Activated naive CD4-positive, alpha-beta T cell (primary cell): ENCODE measurements at places on chromosomes 7 and 10.

- no peak for DNase-seq
Measured at GRCh38 chr10:92156874-92157773, 133.8 kb downstream of the CPEB3 start.

DNA sequence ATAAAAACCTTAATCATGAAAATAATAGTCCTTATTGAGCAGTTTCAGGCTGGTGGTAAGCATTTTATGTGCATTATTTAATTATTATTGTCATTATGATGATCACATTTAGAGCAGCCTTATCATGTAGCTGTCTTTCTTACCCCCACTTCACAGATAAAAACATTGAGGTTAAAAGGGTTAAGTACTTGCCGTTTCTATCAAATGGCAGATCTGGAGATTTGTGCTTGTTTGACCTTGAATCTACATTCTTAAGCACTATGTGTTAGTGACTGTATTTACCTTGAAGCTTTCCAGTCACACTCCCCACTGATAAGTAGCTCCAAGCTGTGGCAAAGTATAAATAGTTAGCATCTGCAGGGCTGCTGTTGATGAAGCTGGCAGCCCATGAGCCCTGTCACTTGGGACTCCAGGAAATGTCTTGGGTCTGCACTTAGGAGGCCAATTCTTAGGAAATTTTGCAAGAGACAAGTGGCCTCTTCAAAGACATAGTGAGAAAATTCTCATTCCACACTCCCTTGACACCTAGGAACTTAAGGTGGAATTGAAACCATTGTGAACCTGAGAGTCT lies 116.8 kb upstream of the AGR3 start:
- no peak for DNase-seq

GRCh38 chr10:7090529-7090928 lies 320.3 kb downstream of the SFMBT2 start:
- no peak for DNase-seq

DNA sequence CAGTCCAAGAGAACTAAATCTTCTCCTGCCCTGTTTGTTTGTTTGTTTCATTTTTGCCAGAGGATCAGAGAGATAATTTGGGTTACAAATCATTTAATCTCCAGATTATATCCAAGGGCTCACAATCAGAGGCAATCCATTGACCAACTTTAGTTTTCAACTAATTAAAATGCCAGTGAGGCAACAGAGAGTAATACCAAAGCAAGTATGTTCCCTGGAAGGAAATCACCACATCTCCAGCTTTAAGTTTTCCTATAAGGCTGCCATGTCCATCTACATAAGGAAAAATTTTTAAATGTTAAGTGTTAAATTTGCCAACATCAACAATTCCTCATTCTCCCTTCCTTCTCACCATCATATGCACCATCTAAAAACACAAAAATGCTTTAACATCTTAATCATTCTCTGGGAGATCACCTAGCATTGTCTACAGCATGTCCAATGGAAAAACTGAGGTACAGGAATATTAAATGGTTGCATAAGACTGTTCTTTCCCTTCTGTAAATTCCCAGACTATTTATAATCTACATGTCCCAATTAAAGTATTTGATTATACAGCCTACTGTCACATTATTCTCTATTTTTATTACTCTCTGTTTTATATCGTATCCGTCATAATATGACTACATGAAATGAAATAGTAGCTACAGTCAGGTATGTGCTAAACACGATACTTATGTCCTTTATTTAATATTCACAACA lies 14.1 kb downstream of the USP54 start:
- no peak for DNase-seq

- DNase-seq, result no peak
Measured at GRCh38 chr10:125466685-125467084, 216.3 kb downstream of the TEX36 start.

DNA sequence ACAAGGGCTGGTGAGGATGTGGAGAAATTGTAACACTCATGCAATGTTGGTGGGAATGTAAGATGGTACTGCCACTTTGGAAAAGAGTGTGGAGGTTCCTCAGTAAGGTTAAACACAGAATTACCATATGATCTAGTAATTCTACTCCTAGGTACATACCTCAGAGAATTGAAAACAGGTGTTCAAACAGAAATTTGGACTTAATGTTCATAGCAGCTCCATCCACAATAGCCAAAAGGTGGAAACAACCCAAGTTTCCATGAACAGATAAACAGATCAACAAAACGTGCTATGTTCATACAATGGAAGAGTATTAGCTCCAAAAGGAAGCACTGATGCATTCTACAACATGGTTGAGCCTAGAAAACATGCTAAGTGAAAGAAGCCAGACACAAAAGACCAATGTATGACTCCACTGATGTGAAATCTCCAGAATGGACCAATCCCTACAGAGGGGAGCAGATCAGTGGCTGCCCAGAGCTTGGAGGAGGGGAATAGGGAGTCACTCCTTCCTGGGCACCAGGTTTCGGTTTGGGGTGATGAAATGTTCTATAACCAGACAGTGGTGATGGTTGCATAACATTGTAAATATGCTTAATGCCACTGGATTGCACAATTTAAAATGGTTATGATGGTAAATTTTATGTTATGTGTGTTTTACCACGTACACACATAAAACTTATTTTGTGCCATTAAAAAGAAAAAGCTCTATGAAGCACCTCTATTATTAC lies 5.7 kb upstream of the WDR86 start:
- no peak for DNase-seq

- no peak for DNase-seq
Measured at GRCh38 chr7:98314469-98314868, 33.0 kb downstream of the BRI3 start.

DNA sequence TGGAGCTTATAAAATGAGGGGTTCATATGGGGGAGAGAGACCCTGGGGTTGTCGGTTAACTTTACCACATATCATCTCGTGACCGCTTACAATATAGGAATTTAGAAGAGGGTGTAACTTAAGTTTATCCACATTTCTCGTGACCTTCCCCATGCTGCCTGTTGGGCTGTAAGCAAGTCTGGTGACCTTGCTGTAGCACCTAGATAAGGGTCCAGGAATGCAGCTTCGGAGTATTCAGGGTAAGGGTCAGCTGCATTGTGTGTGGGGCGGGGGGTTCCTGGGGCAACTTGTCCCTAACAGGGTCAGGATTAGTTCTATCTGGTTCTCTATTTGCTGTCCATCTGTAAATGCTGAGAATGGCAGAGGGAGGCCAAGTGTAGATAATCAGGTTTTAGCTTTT lies 1.3 kb upstream of the CHST3 start:
- DNase-seq, result no peak

- no peak for DNase-seq
Measured at GRCh38 chr7:114439581-114439980, 25.0 kb downstream of the FOXP2 start.

DNA sequence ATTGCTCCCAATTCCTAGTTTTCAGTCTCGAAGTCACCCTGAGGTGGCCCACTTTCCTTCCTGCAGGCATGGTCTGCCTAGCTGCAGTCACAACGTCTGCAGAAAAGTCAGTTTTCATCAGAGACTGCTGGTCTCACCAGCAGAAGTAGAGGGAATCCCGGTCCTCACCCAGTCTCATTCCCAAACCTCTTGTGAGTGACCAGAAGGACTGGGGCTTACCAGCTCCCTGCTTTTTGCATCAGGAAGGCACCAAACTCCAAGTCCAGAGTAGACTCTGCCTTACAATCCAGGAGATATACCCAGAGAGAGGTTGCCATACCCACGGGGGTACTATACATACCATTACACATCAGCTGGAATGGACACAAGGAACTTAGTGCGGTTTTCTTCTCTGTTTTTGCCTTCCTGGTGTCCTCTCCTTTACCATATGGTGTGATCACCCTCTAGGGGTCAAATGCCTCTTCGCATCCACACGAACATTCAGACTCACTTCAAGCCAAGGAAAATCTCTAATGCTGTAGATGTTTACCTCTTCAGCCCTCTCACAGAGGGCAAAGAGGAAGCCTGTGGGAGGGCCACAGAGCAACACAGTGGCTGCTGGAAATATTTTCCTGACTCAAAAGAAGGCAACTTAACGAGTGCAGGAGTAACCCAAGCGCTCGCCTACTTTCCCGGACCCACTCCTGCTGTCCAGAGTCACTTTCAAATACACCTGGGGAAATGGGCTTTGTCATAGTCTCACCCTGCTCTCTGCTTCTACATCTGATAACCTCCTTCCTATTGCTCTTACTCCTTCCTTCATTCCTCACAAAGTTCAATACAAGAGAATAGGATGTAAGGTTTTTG lies 220.9 kb downstream of the C7orf25 start:
- no peak for DNase-seq

DNA sequence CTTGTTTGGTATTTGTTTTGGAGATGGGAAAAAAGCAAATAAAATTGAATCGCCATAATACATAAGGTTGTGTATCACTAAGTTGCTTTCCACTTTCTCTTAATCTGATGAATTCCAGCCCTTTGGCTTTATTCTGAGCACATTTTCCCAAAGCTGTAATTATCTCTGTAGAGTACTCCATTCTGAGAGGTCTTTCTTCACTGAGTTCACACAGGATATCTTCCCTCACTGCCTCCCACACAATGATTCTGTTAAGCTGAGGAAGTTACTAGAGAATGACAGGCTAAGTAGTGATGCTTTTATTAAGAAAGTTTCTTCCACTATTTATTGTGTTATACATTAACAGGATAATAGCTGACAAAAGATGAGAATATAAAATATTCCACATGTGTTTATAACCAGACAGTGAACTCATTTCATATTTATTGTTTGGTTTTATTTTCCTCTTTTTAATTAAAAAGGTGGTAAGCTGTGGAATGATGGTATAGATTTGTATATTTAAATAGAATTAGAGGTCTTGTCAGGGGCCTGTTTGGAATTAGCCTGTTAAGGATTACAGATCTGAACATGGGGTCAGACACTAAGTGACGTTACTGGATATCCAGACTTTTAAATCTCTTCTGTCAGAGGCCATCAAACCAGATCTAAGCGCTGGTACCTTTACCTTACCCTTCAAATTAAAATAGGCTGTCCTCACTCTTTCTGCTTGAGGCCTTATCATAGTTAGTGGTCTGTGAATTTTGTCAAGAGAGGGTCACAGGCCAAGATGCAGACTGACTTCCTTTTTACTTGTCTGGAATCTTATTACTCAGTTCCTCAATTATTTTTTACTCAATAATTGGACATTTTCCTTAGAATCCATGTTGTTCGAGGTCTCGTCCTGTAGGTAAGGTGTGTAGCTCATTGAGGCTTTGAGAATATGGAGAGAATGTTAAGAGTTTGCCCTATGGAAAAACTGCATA lies 8.4 kb downstream of the PLXDC2 start:
- no peak for DNase-seq

DNA sequence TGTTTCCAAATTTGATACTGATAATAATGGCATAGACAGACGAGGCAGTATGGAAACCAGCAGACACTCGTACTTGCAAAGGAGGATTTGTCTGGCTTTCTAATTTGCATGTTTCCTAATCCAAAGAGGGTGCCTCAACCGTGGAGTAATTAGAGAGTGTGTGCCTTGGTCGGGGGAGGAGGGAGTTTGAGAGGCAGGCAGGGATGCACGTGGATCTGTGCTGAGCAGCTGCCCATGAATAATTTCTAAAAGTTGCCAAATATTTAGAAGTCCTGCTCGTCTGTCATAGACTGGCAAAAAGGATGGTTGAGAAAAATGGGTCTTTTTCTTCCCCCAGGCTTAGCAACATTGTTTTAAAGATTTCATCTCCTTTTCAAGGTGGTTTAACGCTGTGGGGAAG lies 69.4 kb downstream of the PTPRE start:
- no peak for DNase-seq

DNA sequence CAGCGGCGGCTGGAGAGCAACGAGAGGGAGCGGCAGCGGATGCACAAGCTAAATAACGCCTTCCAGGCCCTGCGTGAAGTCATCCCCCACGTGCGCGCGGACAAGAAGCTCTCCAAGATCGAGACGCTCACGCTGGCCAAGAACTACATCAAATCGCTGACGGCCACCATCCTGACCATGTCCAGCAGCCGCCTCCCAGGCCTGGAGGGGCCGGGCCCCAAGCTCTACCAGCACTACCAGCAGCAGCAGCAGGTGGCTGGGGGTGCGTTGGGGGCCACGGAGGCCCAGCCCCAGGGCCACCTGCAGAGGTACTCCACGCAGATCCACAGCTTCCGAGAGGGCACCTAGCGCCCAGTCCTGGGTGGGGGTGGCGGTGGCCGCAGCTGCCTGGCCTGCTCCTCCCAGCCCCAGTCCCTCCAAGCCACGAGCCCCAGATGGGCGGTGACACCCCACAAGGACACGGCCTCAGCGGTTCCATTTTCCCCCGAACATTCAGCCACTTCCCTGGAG lies 1.3 kb downstream of the BHLHA15 start:
- DNase-seq, result no peak

GRCh38 chr10:43610636-43611035 lies 4.4 kb downstream of the ZNF485 start:
- no peak for DNase-seq

- no peak for DNase-seq
Measured at GRCh38 chr10:78194050-78194449, 160.4 kb downstream of the RPS24 start.

DNA sequence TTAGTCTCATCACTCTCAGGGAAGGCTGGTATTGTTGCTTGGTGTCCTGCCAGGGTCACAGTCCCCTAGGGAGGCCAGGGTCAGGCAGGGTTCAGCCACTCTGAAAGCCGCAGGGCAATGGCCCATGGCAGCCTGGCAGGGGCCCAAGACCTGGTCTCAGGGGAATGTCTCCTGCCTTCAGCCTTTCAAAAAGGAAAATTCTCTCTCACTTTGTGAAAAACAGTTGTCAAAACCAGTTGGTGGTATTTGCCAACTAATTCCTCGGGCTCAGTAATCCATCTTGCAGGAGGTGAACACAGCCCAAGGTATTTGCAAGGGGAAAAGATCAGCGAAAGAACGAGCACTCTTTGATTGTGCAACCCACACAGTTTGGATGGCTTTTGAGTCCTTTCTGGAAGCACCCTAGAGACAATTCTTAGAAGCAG lies 101.5 kb downstream of the JCAD start:
- DNase-seq, result no peak

GRCh38 chr7:128937271-128937646 lies 468 bp upstream of the IRF5 start:
- no peak for DNase-seq

GRCh38 chr10:58028597-58029366 lies 238.9 kb downstream of the IPMK start:
- no peak for DNase-seq
